ENCODE measurements at places on chromosomes 7 and 10. TPM values are rescaled to one million over a fixed set of nuclear protein-coding genes. Genes with fewer than 3 reads are reported as not detected.

GRCh38 chr10:133131053-133131452 is 29.0 kb upstream of the KNDC1 start:
- DNase-seq, result no peak

DNA sequence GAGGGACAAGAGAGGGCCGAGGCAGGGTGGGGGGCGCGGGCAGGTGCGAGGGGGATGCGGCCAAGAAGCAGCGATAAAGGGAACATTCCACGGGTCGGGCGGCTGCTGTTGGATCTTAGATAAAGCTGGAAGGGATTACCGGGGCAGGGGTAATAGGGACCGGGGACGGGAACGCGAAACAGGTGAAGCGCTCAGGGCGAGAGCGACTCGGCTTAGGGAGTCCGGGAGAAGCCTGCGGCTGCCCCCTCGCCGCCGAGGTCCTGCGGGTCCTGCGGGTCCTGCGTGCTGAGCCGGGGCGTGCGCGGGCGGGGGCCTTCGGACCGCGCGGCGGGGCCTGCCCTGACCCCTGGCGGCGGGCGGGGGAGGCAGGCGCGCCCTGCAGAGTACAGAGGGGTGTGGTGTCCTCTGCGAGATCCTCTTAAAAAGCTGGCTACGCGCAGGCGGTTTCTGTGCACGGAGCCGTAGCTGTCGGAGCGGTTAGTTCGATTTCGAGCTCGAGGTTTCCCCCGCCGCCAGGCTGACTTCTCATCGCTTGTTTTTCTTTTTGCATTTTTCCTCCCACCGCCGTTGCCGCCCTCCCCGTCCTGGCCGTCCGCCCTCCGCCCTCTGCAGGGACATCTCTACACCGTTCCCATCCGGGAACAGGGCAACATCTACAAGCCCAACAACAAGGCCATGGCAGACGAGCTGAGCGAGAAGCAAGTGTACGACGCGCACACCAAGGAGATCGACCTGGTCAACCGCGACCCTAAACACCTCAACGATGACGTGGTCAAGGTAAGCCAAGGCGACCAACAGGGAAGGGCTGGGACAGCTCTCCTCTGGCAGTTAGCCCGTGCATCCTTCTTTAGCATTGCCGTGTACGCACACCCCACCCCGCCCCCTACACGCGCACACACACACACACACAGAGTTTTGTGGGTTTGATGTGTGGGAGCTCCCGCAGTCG is 1.4 kb downstream of the CAV1 start:
- DNase-seq, result peak; percentile 90

GRCh38 chr10:71608819-71609768 is 110.5 kb downstream of the C10orf105 start:
- DNase-seq, result peak; percentile 87

DNA sequence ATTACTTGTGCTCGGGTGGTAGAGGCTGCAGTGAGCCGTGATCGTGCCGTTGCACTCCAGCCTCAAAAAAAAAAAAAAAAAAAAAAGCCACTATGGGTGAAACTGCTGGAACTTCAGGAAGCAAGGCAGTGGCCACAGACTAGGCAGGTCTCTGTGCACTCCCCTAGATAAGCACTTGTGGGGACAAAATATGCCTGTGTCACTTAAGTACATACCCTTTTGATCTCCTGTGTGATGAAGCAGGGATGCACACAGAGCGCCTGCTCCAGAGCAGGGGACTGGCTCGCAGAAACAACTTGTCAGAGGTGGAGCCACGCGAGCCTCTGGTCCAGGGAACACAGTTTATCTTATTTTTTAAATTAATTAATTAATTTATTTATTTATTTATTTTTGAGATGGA is 42.9 kb upstream of the PSAP start:
- no peak for DNase-seq

DNA sequence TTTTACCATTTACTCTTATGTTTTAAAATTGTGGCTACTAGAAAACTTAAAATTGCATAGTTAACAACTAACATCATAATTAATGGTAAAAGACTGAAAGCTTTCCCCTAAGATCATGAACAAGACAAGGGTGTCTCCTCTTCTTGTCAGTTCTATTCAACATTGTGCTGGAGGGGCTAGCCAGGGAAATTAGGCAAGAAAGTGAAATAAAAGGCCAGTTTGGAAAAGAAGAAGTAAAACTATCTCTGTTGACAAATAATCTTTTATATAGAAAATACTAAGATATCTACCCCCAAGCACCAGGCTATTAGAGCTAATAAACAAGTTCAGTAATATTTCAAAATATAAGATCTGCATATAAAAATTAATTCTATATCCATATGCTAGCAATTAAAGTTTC is 46.9 kb upstream of the MXI1 start:
- DNase-seq, result no peak

DNA sequence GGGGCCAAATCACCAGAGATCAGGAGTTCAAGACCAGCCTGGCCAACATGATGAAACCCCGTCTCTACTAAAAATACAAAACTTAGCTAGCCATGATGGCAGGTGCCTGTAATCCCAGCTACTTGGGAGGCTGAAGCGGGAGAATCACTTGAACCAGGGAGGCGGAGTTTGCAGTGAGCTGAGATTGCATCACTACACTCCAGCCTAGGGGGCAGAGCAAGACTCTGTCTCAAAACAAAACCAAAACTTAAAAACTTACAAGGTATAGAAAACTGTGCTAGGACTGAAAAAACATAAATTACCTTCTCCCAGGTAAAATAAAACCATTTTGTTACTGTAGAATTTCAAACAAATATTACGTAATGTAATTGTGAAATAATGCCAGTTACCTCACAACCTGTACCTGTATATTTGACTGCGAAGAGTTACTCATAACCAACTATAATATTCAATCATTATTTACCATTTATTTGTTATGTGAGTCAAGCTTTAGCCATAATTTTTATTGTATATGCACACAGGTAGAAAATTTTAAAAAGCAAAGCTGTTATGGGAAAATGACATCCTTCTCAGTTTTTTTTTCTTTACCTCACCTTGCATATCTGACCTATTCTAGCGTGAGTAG is 180.9 kb downstream of the SEMA3A start:
- no peak for DNase-seq

DNA sequence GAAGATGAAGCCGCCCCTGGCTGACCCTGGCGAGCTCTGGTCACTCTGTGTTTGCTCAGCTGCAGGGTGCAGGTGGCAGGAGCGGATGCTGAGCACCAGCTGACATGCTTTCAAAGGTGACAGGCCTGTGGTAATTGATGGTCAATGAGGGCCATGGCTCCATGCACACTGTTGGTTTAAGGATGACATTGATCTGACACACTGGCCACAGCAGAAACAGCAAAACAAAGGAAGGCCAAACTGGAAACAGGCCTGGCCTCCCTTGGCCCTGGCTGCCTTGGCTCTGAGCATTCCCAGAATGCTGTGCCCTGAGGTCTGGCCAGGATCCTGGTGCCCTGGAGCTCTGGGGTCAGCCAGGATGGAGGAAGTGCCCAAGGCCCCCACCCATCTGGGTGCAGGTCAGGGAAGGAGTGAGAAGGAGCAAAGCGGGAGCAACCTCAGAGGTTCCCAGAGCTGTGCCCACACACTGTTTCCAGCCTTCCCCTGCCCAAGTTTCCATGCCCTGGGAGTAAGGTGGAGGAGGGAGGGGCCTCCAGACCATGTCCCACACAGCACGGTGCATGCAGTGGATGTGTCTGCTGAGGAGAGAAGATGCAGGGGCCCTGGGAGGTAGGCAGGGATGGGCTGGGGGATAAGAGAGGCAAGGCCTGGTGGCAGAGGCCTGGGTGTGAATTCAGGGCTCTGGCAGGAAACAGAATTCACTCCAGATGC is 302.2 kb downstream of the RPS24 start:
- no peak for DNase-seq

Gene UPK3B
- 25.2 TPM for total RNA-seq

Gene FEZF1
- not detected for total RNA-seq

DNA sequence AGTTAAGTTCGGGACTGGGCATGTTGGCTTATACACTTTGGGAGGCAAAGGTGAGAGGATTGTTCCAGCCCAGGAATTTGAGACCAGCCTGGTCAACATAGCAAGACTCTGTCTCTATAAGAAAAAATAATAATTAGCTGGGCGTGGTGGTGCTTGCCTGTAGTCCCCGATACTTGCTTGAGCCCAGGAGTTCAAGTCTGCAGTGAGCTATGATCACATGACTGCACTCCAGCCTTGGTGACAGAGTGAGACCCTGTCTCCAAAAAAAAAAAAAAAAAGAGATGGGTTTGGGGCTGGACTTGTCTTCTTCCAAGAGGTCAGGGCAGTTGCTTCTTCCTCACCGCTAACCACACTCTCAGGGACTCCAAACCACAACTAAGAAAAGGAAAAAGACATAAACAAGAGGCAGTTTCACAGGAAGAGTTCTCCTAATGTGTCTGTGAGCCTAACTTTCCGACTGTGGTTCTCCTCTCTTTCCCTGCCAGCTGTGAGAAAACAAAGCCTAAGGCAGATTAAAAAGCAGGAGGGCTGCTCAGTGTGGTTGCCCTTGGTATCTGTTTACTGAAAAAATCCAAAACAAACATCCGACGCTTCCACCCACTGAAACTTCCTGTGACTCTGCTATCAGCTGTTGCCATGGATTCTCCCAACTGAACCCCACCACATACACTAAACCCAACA is 2.4 kb upstream of the SERPINE1 start:
- no peak for DNase-seq

Gene TFR2
- total RNA-seq, result 0.41 TPM

GRCh38 chr10:6018422-6018821 is 41.1 kb upstream of the IL15RA start:
- no peak for DNase-seq

GRCh38 chr10:95290461-95291364 is at the start of gene PDLIM1:
TSS of gene PDLIM1 (minus strand) at chr10:95291003. CDS start at chr10:95290915, 88 bp downstream.
- peak; percentile 92 for DNase-seq

DNA sequence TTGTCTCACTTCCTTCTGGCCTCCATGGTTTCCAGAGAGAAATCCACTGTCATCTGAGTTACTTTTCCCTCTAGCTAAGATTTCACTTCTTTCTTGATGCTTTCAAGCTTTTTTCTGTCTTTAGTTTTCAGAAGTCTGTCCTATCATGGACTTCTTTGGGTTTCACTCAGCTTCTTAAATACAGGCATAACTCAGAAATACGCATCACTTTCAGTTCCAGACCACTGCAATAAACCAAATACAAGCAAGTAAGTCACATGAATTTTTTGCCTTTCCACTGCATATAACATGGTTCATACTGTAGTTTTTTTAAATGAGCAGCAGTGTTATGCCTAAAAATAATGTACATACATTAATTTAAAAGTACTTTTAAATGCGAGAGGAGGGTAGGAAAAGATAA is 48.7 kb downstream of the STK17A start:
- DNase-seq, result no peak

DNA sequence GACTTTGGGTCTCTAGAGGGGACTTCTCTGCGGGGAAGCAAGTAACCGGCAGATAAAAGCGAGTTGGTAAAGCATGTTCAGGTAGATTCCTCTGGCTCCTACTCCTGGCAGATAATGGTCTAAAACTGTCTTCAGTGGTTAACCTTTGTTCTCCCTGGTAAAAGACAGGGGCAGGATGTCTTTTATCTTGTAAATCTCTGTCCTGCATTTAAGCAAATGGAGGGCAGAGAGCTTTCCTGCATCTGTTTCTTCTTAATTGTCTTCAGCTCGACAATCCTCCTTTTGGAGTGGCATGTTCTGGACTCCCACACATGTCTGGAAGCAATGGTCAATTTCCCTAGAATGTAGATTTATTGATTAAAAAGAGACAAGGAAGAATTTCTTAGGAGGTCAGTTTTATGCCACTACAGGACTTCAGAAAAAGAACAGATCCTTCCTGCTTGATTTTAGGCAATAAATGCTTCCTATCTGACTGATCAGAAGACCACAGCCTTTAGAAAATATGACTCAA is 16.6 kb downstream of the C7orf33 start:
- no peak for DNase-seq

GRCh38 chr7:22394739-22395138 is 37.8 kb upstream of the RAPGEF5 start:
- DNase-seq, result no peak

DNA sequence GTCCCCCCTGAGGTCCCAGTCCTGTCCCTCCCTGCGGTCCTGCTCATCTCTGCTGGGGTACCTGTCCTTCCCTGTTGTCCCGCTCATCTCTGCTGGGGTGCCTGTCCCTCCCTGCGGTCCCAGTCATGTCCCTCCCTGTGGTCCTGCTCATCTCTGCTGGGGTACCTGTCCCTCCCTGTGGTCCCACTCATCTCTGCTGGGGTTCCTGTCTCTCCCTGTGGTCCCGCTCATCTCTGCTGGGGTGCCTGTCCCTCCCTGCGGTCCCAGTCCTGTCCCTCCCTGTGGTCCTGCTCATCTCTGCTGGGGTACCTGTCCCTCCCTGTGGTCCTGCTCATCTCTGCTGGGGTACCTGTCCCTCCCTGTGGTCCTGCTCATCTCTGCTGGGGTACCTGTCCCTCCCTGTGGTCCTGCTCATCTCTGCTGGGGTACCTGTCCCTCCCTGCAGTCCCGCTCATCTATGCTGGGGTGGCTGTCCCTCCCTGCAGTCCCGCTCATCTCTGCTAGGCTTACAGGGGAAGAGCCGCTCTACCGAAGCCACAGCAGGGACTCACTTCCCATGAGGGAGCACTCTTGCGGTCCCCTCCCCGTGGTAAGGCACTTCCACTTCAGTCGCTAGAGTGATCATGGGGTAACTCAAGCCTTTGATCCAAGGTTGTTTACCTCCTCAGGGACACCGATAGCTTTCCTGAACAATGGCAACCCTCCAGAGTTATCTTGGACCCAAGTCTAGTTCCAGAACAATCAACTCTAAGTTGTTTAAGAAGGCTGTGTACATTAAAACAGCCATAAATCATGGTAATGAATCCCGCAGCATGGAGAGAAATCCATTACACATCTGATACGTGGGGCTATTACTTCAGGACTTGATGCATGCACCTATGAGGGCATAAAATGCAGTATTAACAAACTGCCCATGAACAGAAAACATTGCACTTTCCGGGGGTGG is 46.8 kb upstream of the MNX1 start:
- peak; percentile 42 for DNase-seq

Gene PSPH
- total RNA-seq, result 10.1 TPM

DNA sequence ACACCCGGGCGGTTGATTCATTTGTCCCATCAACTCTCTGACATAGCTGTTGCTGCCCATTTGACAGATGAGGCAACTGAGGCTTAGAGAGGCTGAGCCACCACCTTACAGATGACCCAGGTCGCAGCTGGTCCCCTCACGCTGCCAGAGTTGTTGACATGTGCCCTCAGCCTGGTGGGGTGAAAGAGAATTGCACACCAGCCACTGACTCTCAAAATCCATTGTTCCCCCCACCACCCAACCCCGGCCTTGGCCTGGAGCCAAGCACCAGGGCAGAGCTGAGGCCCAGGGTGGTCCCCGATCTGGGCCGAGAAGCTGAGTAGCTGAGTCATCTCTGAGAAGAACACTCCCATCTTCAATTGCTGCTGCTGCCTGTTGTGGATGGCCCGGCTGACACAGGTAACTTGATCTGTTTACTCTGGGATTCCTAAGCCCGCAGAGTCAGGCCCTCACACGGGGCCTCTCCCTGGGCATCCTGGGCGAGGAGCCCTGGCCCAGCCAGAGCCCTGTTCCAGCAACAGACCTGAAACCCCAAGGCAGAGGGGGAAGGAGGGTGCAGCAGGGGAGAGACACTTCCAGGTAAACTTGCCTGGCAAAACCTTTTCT is 27.5 kb downstream of the PVRIG start:
- no peak for DNase-seq

- DNase-seq, result no peak
Observed at GRCh38 chr7:124566583-124566982, 199.0 kb downstream of the GPR37 start.

Gene ITIH2
- total RNA-seq, result 1.3 TPM
